ENCODE measurements at places on chromosomes 1 and 21.

DNA sequence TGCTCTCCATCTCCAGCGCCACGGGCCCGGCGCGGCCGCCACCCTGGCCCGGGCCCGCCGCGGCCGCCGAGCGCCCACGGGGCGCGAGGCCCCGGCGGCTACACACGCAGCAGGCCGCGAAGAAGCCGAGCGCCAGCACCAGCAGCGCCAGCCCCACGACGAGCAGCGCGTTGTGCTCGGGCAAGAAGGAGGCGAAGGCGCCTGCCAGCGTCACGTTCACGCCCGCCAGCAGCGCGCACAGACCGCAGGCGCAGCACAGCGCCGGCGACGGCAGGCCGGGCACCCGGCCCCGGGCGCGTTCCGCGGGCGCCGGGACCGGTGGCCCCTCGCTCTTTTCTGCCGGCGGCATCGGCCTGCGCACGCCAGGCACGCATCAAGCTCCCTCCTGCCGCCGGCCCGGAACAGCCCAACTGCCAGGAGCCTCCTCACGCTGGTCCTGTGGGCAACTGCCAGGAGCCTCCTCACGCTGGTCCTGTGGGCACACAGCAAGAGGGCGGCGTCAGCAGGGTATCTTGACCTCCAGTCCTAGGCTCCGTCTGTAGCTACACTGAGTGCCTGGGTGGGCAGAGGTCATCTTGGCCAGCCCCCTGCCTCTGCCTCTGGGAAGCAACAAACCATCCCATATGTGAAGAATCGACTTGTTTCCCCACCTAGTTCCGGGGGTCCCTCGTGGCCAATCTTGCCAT is 18.1 kb downstream of the KNCN start:
- no peak overlapping the region for H3K27ac ChIP-seq
- DNase-seq, result no peak
- H3K36me3 ChIP-seq, result no peaks in the 10 kb centered on the region
- H3K4me1 ChIP-seq, result no peaks in the 10 kb centered on the region

- H3K27ac ChIP-seq, result peak overlapping the region; percentile 46
- peaks cover 43% of the 10 kb centered on the region for H3K4me1 ChIP-seq
These were observed 26.9 kb upstream of the EYA3 start for GRCh38 chr1:28115267-28115666.

GRCh38 chr1:29315262-29315661 is 78.9 kb downstream of the PTPRU start:
- H3K4me1 ChIP-seq, result no peaks in the 10 kb centered on the region
- no peaks in the 10 kb centered on the region for H3K27me3 ChIP-seq
- no peaks in the 10 kb centered on the region for H3K36me3 ChIP-seq
- no peak overlapping the region for H3K4me3 ChIP-seq
- H3K27ac ChIP-seq, result no peak overlapping the region
- no peak for DNase-seq

DNA sequence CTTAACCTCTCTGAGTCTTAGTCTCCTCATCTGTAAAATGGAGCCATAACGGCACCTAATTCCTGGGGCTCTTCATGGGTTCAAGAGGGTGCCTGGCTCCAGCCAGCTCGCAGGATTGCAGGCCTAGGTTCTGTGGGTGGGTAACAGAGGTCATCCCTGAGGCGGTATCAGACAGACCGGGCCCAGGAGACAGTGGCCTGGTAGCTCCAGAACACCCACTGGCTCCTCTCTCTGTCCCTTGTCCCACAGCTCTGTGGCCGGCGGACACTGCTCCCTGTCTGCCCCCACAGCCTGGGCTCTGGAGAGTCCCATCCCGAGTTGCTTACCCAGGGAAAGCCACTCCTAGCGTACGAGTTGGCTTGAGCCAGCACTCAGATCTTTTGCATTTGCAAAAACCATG is 150.3 kb downstream of the PEX14 start:
- no peak for DNase-seq
- no peak overlapping the region for H3K4me3 ChIP-seq
- no peaks in the 10 kb centered on the region for H3K4me1 ChIP-seq
- H3K36me3 ChIP-seq, result peaks cover 6% of the 10 kb centered on the region
- no peaks in the 10 kb centered on the region for H3K27me3 ChIP-seq

DNA sequence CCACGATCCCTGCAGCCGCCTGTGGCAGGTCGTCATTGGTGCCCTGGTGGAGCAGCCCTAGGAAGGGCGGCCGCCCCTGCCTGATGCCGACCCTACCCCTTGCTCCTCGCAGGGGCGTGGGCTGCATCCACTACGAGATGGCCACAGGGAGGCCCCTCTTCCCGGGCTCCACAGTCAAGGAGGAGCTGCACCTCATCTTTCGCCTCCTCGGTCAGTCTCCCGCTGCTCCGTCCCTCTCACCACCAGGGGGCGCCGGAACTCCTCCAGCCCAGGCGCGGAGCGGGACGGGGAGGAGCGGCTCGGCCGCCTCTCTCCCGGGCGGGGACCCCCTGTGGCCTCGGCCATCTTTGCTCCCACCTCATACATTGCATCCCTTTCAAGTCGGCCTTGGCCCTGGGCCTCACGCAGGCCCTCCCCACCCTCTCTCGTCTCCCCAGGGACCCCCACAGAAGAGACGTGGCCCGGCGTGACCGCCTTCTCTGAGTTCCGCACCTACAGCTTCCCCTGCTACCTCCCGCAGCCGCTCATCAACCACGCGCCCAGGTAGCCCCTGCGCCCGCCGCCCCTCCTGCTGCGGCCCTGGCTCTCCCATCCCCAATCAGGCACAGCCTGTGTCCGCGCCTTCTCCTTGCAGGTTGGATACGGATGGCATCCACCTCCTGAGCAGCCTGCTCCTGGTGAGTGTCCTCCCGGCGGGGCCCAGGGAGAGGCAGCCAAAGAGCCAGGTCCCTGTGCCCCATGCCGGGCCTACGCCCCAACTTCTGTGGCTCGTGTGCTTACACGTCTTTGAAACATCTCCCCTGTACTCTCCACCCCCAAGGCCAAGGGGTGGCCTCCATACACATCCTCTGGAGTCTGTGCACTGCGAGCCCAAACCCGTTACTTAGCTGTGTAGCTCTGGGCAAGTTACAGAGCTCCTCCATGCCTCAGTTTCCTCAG is 24.7 kb downstream of the CDK18 start:
- no peaks in the 10 kb centered on the region for H3K4me1 ChIP-seq
- H3K4me3 ChIP-seq, result no peak overlapping the region
- DNase-seq, result no peak
- peaks cover 2% of the 10 kb centered on the region for H3K27me3 ChIP-seq
- no peaks in the 10 kb centered on the region for H3K36me3 ChIP-seq

DNA sequence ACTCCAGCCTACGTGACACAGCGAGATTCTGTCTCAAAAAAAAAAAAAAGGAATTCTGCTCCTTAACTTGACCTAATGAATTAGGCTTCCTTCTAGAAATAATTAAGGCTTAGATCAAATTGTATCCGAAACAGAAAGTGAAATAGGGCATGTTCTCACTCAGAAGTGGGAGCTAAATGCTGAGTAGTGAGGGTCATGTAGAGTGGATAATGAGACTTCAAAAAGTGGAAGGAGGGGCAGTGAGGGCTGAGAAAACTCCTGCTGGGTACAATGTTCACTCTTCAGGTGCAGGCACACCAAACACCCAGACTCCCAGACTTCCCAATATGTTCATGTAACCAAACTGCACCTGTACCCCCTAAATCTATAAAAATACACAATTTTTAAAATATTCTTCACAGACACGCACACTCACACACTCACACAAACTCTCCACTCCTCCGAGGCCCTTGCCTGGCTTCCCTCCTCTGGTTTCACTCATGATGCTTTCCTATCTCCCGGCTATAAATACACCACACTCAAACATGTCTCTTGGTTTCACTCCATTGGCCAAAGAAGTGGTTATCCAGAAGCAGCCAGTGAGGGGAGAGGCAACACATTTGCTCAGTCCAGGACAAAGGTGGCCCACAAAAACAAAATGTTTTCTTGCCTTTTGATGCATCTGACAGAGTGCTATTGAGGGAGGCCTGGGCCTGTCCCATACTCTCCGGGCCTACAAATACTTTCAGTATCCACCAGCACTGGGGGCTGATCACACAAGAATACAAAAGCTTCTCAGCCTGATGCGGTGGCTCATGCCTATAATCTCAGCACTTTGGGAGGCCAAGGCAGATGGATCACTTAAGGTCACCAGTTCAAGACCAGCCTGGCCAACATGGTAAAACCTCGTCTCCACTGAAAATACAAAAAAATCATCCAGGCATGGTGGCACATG is 249.2 kb downstream of the TOMM20 start:
- H3K27ac ChIP-seq, result no peak overlapping the region
- no peaks in the 10 kb centered on the region for H3K27me3 ChIP-seq
- 0 out of 2 replicates have a peak overlapping the region, but pooled peaks have one; percentile 24 for H3K4me3 ChIP-seq
- no peak for DNase-seq

GRCh38 chr1:205913451-205914154 is 29.7 kb downstream of the SLC26A9 start:
- no peaks in the 10 kb centered on the region for H3K4me1 ChIP-seq
- H3K36me3 ChIP-seq, result no peaks in the 10 kb centered on the region
- H3K27ac ChIP-seq, result no peak overlapping the region

- H3K4me3 ChIP-seq, result no peak overlapping the region
- no peaks in the 10 kb centered on the region for H3K27me3 ChIP-seq
- H3K36me3 ChIP-seq, result no peaks in the 10 kb centered on the region
- H3K27ac ChIP-seq, result no peak overlapping the region
These were observed 132.0 kb downstream of the GIPC2 start for GRCh38 chr1:78177708-78178270.

- H3K4me1 ChIP-seq, result peaks cover 24% of the 10 kb centered on the region
- H3K27me3 ChIP-seq, result no peaks in the 10 kb centered on the region
- H3K27ac ChIP-seq, result no peak overlapping the region
- DNase-seq, result no peak
- peaks cover 33% of the 10 kb centered on the region for H3K36me3 ChIP-seq
These were observed 9.4 kb downstream of the ZC3H12A start for GRCh38 chr1:37483785-37484184.

DNA sequence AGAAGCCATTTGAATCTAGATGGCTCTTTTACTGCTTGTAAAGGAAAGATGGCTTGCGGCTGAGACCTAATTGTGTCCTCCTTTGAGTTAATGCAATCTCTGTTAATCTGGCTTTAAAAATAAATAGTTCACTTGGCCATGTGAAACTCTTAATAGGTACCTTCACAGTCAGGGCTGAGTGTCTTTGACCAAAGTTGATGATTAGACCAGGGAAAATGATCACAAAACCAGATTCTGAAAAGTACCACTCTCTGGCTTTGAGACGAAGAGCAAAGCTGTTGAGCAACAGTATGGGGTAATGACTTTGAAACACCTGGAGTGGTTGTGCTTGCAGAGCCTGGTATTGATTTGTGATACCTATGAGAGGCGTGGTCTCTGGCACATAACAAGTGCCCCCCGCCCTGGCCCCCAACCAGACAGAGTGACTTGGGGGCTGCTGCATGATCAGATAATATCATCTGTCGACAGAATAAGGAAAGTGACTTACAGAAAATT is 4.7 kb downstream of the HUNK start:
- H3K27ac ChIP-seq, result no peak overlapping the region
- no peaks in the 10 kb centered on the region for H3K27me3 ChIP-seq
- H3K4me1 ChIP-seq, result no peaks in the 10 kb centered on the region
- no peaks in the 10 kb centered on the region for H3K36me3 ChIP-seq

DNA sequence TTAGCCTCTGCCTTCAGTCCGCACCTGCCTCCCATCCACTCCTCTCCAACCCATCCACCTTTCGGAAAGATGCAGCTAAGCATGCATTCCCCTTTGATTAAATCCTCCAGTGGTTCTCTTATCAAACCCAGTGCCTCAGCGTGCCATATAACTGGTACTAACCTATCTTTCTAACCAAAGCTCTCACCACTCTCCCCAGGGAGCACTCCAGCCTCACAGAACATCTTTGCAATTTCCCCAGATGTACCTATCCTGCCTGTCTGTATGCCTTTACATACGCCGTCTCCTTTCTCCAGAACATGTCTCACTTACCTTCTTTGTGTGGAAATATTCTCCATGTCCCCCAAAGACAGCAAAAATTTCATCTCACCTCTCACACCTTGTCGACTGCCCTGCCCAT is 80.0 kb downstream of the SLC25A24 start:
- H3K27ac ChIP-seq, result no peak overlapping the region
- H3K4me1 ChIP-seq, result no peaks in the 10 kb centered on the region
- DNase-seq, result no peak
- H3K4me3 ChIP-seq, result no peak overlapping the region

GRCh38 chr1:2382621-2383361 is 8.6 kb downstream of the MORN1 start:
- peaks cover 18% of the 10 kb centered on the region for H3K4me1 ChIP-seq
- no peak overlapping the region for H3K4me3 ChIP-seq
- no peaks in the 10 kb centered on the region for H3K27me3 ChIP-seq
- H3K36me3 ChIP-seq, result no peaks in the 10 kb centered on the region
- DNase-seq, result no peak

- no peak overlapping the region for H3K4me3 ChIP-seq
- no peak overlapping the region for H3K27ac ChIP-seq
- H3K36me3 ChIP-seq, result no peaks in the 10 kb centered on the region
These were observed 170.2 kb downstream of the RUNX1 start for GRCh38 chr21:34878940-34879339.

DNA sequence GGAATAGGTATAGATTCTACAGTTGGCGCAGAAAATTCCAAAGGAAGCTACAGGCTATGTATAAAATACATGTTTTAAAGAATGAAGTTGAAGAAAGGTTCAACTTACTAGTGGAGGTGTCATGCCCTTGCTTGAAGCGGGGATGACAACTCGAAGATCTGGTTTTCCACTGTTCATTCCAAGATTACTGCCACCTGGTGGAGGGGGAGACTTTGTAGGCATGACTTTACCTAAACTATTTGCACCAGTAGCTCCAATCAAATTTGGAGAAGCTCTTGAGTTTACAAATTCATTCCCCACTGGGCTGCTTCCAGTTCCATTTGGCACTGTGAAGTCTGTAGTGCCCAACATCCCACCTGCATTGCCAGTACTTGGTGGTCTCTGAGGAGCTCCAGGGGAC is 81.7 kb downstream of the AXDND1 start:
- no peak overlapping the region for H3K27ac ChIP-seq
- H3K4me1 ChIP-seq, result no peaks in the 10 kb centered on the region
- H3K36me3 ChIP-seq, result no peaks in the 10 kb centered on the region

- no peaks in the 10 kb centered on the region for H3K36me3 ChIP-seq
- peaks cover 3% of the 10 kb centered on the region for H3K4me1 ChIP-seq
- H3K27me3 ChIP-seq, result no peaks in the 10 kb centered on the region
- DNase-seq, result no peak
These were observed 37.4 kb downstream of the GADD45A start for GRCh38 chr1:67722292-67722944.

- H3K36me3 ChIP-seq, result no peaks in the 10 kb centered on the region
- no peaks in the 10 kb centered on the region for H3K4me1 ChIP-seq
- DNase-seq, result no peak
- H3K4me3 ChIP-seq, result no peak overlapping the region
- no peaks in the 10 kb centered on the region for H3K27me3 ChIP-seq
- no peak overlapping the region for H3K27ac ChIP-seq
These were observed 5.7 kb upstream of the SVBP start for GRCh38 chr1:42822800-42823392.

DNA sequence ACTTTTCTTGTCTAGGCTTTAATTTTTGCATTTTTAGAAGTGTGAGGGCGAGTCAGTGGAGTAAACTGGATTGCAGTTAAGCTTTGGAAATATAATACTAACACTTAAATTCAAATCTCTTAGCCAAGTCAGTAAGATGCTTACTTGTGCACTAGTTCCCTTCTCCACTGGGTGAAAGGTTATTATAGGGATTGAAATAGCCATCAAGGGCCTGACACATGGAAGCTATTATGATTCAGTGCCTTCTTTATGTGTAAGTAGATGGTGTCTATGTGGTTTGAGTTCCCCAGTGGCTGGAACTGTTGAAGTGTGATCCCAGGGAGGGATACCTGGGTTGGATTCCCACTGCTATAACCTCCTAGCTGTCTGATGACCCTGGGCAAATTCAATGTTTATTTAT is 24.7 kb upstream of the DMRTA2 start:
- no peaks in the 10 kb centered on the region for H3K27me3 ChIP-seq
- DNase-seq, result no peak
- no peak overlapping the region for H3K27ac ChIP-seq
